ENCODE measurements at places on chromosomes 5 and 9. TPM values are rescaled to one million over a fixed set of nuclear protein-coding genes. Genes with fewer than 3 reads are reported as not detected.

- no peak overlapping the region for H3K4me3 ChIP-seq
- no peaks in the 10 kb centered on the region for H3K4me1 ChIP-seq
- no peaks in the 10 kb centered on the region for H3K27me3 ChIP-seq
- DNase-seq, result no peak
- H3K36me3 ChIP-seq, result no peaks in the 10 kb centered on the region
These were observed 6.7 kb upstream of the LCN2 start for GRCh38 chr9:128142596-128142995.

GRCh38 chr5:68011801-68012200 is 203.8 kb upstream of the PIK3R1 start:
- no peak overlapping the region for H3K4me3 ChIP-seq
- no peak overlapping the region for H3K27ac ChIP-seq
- peaks cover 10% of the 10 kb centered on the region for H3K4me1 ChIP-seq
- no peaks in the 10 kb centered on the region for H3K36me3 ChIP-seq
- no peaks in the 10 kb centered on the region for H3K27me3 ChIP-seq

- peaks cover 69% of the 10 kb centered on the region for H3K27me3 ChIP-seq
- no peak overlapping the region for H3K27ac ChIP-seq
- peak overlapping the region; percentile 84 for H3K4me3 ChIP-seq
- H3K4me1 ChIP-seq, result peaks cover 3% of the 10 kb centered on the region
These were observed 76.6 kb upstream of the TBCA start for GRCh38 chr5:77852514-77853352.

- no peaks in the 10 kb centered on the region for H3K4me1 ChIP-seq
- no peaks in the 10 kb centered on the region for H3K36me3 ChIP-seq
- no peak for DNase-seq
- H3K27me3 ChIP-seq, result no peaks in the 10 kb centered on the region
- no peak overlapping the region for H3K4me3 ChIP-seq
These were observed 45.7 kb upstream of the TGFBR1 start for GRCh38 chr9:99058964-99059921.

Gene PRR7
- total RNA-seq, result 24.9 TPM

- H3K27ac ChIP-seq, result no peak overlapping the region
- peaks cover 14% of the 10 kb centered on the region for H3K4me1 ChIP-seq
- H3K36me3 ChIP-seq, result no peaks in the 10 kb centered on the region
- no peak overlapping the region for H3K4me3 ChIP-seq
- H3K27me3 ChIP-seq, result no peaks in the 10 kb centered on the region
These were observed 15.0 kb upstream of the SHB start for GRCh38 chr9:38083858-38084555.

- no peaks in the 10 kb centered on the region for H3K27me3 ChIP-seq
- no peaks in the 10 kb centered on the region for H3K4me1 ChIP-seq
- no peaks in the 10 kb centered on the region for H3K36me3 ChIP-seq
- DNase-seq, result no peak
- no peak overlapping the region for H3K27ac ChIP-seq
- H3K4me3 ChIP-seq, result no peak overlapping the region
These were observed 2035.5 kb upstream of the ACO1 start for GRCh38 chr9:30348904-30349303.

DNA sequence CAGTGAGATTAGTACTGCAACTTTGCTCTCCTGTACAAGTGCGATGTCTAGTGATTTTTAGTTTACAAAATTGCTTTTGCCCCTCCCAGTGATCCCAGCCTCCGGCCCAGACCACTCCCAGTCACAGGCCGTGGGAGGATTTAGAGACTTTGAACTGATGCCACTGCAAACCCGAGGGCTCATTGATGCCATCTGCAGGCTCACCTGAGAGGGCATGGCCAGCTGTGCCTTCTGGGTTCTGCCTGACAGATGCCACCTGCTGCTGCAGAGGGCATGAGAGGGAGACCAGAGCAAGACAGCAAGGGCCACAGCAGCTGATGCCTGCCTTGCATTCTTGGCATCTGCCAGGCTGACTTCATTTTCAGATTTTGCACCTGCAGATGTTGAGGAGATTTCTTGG is 593.8 kb downstream of the CDK5RAP2 start:
- H3K36me3 ChIP-seq, result no peaks in the 10 kb centered on the region
- no peak overlapping the region for H3K27ac ChIP-seq
- H3K4me1 ChIP-seq, result peaks cover 3% of the 10 kb centered on the region
- H3K27me3 ChIP-seq, result peaks cover 68% of the 10 kb centered on the region
- DNase-seq, result no peak

Gene IFNA2
- total RNA-seq, result not detected

DNA sequence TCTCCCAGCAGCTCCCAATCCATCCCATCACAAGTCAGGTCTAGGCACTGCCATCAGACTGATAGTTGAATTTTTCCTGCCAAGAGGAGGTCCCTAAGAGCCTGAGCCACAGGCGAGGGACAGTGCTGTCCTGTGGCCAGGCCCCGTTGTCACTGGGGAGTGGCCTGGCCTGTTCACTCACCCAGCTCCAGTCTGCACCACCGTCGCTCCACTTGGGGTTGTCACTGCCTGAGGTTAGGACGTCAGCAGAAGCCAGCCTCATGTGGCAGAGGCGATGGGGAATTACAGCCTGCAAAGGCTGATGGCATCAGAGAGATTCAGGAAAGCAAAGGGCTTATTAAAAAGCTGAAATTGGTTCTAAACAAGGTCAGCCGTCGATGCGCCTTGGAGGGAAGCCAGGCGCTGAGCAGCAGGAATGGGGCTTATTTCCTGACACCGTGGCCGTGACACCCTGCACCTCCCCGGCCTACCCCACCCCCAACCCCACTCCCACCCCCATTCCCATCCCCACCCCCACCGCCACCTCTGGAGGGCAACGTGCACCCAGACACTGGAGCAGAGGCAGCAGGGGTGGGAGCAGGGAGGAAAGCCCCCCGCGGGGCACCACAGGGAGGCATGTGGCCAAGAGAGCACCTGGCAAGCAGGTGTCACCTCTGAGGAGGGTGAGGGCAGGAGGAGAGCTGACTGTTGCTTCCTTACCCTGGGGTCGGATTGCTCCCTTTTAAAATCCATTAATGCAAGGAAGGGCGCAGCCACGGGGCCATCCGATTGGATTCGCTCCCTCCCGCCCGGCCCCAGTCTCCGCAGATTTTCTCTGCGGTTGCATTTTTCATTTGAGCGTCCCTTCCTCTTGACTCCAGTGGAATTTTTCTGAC is 3.1 kb upstream of the DBH start:
- H3K27ac ChIP-seq, result peak overlapping the region; percentile 57
- no peaks in the 10 kb centered on the region for H3K36me3 ChIP-seq
- H3K4me3 ChIP-seq, result no peak overlapping the region
- H3K4me1 ChIP-seq, result no peaks in the 10 kb centered on the region

- no peaks in the 10 kb centered on the region for H3K36me3 ChIP-seq
- H3K27ac ChIP-seq, result no peak overlapping the region
- H3K4me1 ChIP-seq, result no peaks in the 10 kb centered on the region
- no peak overlapping the region for H3K4me3 ChIP-seq
- no peak for DNase-seq
These were observed 22.3 kb downstream of the NCS1 start for GRCh38 chr9:130194378-130194932.

DNA sequence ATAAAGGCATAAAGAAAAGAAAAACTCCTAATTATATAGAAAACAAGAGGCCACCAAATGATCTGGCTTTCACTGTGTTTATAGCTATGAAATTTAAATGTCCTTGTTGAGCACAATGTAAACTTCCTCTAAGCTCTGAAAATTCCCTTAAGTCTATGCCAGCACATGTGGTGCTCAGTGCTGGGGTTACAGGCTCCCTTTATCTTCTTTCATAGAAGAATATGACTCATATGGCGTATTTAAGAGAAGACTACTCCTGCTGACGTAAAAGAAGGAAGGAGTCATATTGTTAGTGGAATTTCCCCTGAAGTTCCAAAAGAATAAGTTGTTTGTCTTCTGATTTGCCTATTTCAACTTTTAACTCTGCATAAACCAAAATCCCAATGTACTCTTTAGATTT is 30.4 kb downstream of the RNF145 start:
- no peak overlapping the region for H3K27ac ChIP-seq
- H3K4me1 ChIP-seq, result peaks cover 2% of the 10 kb centered on the region
- peaks cover 36% of the 10 kb centered on the region for H3K36me3 ChIP-seq
- DNase-seq, result no peak
- no peak overlapping the region for H3K4me3 ChIP-seq

Gene PCDHA13
- 3.8 TPM for total RNA-seq

Gene HRCT1
- not detected for total RNA-seq

- H3K27ac ChIP-seq, result no peak overlapping the region
- no peak overlapping the region for H3K4me3 ChIP-seq
- no peak for DNase-seq
- no peaks in the 10 kb centered on the region for H3K27me3 ChIP-seq
- no peaks in the 10 kb centered on the region for H3K4me1 ChIP-seq
These were observed 127.6 kb upstream of the RPS23 start for GRCh38 chr5:82405618-82406204.

GRCh38 chr5:156121882-156122281 is 205.1 kb upstream of the SGCD start:
- DNase-seq, result no peak
- no peaks in the 10 kb centered on the region for H3K27me3 ChIP-seq
- no peaks in the 10 kb centered on the region for H3K4me1 ChIP-seq
- no peak overlapping the region for H3K4me3 ChIP-seq

DNA sequence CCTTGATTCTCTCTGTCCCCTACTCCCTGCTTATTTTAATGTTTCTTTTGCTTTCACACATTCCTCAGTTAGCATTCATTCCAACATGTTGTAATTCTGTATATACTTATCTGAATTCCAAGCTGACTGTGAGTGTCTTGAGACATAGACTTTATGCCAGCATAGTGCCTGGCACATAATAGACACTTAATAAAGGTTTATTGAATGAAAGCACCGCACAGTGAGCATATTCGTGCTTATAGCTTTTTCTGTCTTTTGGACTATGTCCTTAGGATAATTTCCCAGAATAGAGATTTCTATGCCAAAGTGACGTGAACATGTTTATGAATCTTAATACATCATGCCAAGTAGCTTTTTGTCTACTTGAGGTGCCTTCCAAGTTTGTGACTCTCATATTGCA is 174.6 kb downstream of the CD180 start:
- no peak for DNase-seq
- H3K36me3 ChIP-seq, result no peaks in the 10 kb centered on the region
- H3K4me3 ChIP-seq, result no peak overlapping the region

- no peaks in the 10 kb centered on the region for H3K27me3 ChIP-seq
- no peak for DNase-seq
- no peak overlapping the region for H3K27ac ChIP-seq
- no peak overlapping the region for H3K4me3 ChIP-seq
These were observed 102.1 kb downstream of the FANCC start for GRCh38 chr9:95215336-95215898.

- H3K27ac ChIP-seq, result no peak overlapping the region
- no peak overlapping the region for H3K4me3 ChIP-seq
- no peaks in the 10 kb centered on the region for H3K27me3 ChIP-seq
- H3K4me1 ChIP-seq, result no peaks in the 10 kb centered on the region
- no peaks in the 10 kb centered on the region for H3K36me3 ChIP-seq
These were observed 451.4 kb upstream of the DAB2 start for GRCh38 chr5:39876146-39876545.

DNA sequence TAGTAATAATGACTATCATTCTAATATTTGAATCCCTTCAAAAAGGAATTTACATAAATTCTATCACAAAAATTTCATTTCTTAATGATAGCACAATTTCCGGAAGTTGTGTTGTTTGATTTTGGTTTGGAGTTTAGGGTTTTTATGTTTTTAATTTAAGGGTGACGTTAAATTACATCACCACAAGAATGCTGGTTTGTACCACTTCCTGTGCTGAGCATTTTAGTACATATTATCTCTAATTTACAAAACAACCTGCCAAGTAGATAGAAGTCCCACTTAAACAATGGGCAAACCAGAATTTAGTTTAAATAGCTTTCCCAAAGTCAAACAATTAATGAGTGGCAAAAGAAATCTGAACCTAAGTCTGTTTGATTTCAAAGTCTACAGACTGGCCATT is 63.4 kb downstream of the DENND1A start:
- H3K4me1 ChIP-seq, result peaks cover 9% of the 10 kb centered on the region
- no peaks in the 10 kb centered on the region for H3K36me3 ChIP-seq
- no peak overlapping the region for H3K4me3 ChIP-seq
- no peak overlapping the region for H3K27ac ChIP-seq
- peaks cover 5% of the 10 kb centered on the region for H3K27me3 ChIP-seq
- no peak for DNase-seq

DNA sequence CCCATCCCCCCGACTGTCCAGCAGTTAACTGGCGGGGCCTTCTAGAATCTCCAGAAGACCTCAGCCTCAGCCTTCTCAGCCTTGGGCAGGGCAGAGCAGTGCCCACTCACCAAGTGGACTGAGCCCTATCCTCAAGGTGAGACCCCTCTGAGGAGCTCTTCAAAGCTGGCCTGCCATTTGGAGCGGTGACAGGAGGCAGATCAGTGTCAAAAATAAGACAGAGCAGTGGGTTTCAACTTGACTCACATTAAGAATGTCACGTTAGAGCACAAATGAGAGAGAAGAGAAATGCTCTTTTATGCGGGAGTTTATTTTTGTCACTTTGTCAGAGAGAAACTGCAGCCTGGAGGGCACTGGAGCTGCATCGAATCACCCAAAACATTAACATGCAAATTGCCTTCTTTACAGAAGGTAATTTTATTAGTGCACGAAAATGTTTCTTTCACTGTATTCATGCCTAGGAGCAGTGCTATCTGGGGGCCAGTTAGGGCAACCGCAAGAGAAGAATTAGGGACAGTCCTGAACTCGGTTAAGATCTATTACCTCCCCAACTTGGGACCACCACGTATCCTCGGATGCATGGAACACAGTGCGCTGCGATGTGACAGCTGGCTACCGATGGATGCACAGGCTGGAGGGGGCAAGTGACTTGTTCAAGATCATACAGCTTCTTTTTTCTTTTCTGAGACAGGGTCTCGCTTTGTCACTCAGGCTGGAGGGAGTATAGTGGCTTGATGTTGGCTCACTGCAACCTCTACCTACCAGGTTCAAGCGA is 188.5 kb downstream of the DAB2IP start:
- no peak overlapping the region for H3K27ac ChIP-seq
- no peak overlapping the region for H3K4me3 ChIP-seq
- H3K27me3 ChIP-seq, result peaks cover 21% of the 10 kb centered on the region
- no peaks in the 10 kb centered on the region for H3K4me1 ChIP-seq
- H3K36me3 ChIP-seq, result no peaks in the 10 kb centered on the region

DNA sequence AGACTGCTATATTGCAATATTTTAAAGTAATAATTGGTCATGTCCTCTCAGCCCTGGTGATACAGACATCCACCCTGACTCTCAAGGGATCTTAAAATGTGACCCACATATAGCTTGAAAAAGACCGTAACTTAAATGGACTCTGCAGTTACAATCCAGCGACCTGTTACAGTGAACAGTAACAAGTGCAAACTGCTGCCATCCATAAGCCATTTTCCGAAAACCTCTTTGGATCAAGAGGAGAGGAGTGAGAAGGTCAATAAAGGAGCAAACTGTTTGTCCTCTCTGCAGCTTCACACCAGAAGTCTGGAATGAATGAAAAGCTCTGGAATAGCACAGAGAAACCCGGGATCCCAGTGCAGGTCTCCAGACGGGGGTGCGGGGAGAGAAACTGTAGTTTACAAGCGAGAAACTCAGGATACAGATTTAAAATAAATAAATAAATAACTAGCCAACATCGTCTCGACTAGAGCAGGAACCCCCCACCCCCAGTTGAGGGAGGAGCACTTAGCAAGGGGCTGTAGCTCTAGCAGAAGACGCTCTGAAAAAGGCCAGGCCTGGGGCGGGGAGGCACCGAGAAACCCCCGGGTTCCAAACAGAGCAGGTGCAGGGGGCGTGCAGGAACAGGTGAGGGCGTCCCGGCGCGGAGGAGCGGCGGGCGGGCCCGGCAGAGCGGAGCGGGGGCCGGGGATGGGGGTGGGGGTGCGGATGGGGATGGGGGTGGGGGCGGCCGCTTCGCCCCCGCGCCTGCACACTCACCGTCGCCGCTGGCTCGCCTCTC is 572 bp downstream of the ZDHHC21 start:
- peaks cover 2% of the 10 kb centered on the region for H3K4me1 ChIP-seq
- no peak overlapping the region for H3K27ac ChIP-seq
- H3K27me3 ChIP-seq, result no peaks in the 10 kb centered on the region
